ENCODE measurements at places on chromosomes 6 and 20. TPM values are rescaled to one million over a fixed set of nuclear protein-coding genes. Genes with fewer than 3 reads are reported as not detected.

The CPXM1 gene
- not detected for total RNA-seq

The CFB gene
- 1.7 TPM for total RNA-seq

The NFYA gene
- total RNA-seq: 34.2 TPM

The SLC13A3 gene
- 3.3 TPM for total RNA-seq

The SLA2 gene
- total RNA-seq: not detected
